ENCODE measurements at places on chromosomes 5 and 9.

DNA sequence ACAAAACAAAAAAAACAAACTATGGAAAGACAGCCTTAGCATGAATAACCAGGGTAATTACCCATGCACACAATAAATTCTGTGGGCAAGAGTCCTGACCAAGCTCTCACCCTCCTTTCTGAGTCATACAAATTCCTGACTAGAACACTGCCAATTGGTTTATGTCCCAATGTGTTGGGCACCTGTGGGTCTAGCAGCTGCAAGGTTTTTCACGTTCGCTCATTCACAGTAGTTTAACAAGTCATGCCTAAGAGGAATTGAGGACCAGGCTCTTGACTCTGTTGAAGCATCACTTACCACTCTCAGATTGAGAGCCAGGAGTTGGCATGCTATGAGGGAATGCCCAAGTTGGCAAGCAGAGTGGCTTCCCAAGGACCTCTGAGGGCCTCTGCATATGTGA is 205.5 kb upstream of the SLC24A2 start:
- no peak for DNase-seq

- DNase-seq, result no peak
These were observed 110.4 kb upstream of the GRHPR start for GRCh38 chr9:37311938-37312708.

- DNase-seq, result no peak
These were observed 8.3 kb downstream of the GRIN1 start for GRCh38 chr9:137147091-137147792.

DNA sequence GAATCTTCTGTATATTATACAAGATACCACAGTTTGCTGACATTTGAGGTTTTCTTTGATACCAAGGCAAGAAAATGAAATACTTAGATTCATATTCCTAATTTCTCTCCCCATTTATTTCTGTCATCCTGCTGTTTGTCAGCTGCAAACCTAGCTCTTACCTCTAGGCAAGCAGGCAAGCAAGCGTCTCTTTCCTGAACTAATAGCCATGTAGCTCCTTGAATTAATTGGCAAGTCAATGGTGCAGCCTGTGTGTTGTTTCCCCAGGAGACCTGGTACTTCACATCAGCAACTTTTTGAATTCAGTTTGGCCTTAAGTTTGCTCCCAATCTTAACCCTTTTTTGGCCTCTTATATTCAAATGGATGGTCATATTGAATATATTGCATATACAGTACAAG is 573.6 kb upstream of the ARRDC3 start:
- DNase-seq, result no peak

GRCh38 chr9:90805006-90805996 is 3.7 kb downstream of the SYK start:
- peak; percentile 79 for DNase-seq

DNA sequence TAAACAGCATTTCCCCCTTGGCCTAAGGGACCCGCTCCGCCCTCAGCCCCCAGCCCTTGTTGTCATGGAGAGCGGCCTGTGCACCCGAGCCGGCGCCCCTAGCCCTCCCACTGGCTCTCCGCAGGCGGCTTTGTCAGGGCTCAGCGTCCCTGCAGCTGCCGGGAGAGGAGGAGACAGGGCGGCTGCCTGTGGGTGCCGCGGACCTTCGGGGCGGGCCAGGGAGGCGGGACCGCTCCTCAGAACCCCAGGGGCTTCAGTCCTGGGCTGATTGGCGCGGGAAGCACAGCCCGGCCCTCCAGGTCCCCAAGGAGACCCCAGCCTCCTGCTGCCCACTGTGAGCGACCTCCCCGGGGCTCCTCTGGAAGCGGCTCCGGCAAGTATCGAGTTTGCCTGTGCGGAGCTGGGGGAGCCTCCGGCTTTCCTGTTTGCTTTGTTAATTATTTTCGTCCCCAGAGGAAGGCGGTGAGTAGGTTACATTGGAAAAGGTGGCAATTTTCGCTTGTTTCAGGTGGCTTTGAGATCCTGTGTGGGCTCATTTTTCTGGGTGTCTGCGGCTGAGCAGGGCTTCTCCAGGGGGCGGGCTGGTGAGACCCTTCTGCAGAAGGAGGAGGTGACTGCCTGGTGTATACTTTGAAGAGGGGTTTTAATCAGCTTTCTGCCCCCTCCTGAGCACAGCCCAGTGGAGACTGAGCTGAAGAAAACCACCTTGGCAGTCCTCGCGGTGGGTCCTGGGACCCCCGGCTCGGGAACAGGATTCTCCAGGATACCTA is at the start of gene FGD3:
Gene FGD3 (plus strand): TSS at position 256 of the 770 bp plus-strand sequence. CDS start 28,734 bp downstream, outside the sequence.
- DNase-seq, result peak; percentile 34

DNA sequence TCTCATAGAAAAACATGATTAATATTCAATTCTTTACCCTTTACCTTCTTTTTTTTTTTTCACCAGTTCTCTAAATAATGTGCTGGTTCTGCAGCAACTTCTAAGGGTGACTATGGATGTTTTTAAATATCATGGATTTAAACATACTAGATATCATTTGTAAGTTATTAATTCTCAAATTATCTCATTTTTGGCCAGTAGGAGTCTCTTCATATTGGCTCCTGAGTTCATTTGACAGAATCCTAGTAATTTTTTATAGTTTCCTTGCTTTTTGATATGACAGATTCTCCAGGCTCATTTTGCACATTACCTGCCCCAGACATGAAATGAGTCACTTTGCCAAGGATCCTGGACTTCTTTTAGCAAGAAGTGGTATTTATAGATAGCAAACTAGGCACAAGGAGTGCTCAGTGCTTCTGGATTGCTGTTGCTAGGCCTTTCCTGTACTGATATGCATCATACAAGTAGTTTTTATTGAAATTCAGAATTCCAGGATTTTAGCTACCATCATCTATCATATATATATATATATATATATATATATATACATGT is 201.3 kb upstream of the IL12B start:
- DNase-seq, result no peak
